ENCODE measurements at places on chromosomes 3 and 15.

- DNase-seq: no peak
Observed at GRCh38 chr3:119569156-119569555, 9.7 kb upstream of the CD80 start.

GRCh38 chr3:15769256-15769915, 28.4 kb downstream of the ANKRD28 start:
- no peak for DNase-seq

- DNase-seq: no peak
Observed at GRCh38 chr3:158337110-158337509, 227.2 kb downstream of the RSRC1 start.

DNA sequence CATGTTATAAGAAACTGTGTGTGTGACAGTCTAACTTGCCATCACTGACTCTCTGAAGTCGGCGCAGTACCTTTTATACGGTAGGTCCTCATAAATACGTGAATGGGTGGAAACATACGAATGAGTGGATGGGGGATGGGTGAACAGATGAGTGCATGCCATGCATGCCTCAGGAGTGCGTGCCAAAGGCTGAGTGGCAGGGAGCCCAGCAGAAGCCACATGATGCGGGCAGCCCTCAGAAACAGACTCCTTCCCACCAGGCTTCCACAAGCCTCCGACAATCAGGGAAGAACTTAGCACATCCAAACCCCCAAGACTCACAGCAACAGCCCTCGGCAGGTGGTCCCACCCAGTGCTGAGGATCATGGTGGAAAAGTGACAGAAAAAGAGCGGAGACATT, 16.7 kb downstream of the HCN4 start:
- DNase-seq: peak; percentile 33

- DNase-seq: peak; percentile 16
Observed at GRCh38 chr3:14524311-14524711, 15.8 kb downstream of the GRIP2 start.

GRCh38 chr3:54917862-54918261, 10.0 kb downstream of the LRTM1 start:
- DNase-seq: no peak

DNA sequence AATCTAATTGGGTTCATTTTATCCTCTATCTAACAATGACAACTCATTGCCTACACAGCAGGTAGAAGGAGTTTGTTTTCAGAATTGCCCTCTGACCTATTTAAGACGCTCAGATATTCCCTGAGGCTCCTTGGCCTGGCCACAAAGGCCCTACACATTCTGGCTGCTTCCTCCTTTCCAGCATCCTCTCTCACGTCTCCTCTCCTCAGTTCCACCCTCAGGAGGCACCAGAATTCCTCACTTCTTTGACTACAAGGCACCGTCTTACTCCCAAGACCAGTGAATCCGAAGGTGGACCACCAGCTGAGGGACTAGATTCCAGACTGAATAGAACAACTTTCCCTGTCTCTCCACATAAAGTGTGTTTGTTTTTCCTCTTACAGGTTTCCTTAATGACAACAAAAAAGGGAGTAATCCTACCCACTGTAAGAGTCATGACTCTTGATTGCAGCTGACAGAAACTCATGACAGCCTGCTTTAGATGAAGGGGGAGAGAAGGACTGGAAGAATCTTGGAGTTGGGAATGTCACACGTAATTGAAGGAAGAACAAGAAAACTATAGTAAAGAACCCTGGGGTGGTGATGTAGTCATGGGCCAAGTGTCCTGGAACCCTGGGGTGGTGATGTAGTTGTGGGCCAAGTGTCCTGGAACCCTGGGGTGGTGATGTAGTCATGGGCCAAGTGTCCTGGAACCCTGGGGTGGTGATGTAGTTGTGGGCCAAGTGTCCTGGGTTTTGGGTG, 22.0 kb upstream of the MUC20 start:
- DNase-seq: no peak

DNA sequence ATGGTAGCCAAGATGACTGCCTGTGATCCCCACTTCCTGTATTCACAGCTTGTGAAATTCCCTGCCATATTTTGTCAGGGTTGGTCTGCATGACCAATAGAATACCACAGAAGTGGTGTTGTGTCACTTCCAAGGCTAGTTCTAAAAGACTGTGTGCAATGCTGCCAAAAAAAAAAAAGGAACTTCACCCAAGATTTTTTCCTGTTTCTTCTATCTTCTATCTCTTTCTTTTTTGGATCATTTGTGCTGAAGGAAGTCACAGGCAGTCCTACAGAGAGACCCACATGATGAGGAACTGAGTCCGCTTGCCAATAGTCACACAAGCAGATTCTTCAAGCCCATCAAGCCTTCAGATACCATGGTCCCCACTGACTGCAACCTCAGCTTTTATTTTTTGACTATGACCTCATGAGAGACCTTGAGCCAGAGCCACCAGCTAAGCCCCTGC, 18.1 kb upstream of the RAF1 start:
- peak; percentile 24 for DNase-seq
